ENCODE measurements at places on chromosomes 2 and 18.
A peak's percentile ranks its signal among the peaks of the same experiment; 100 is the strongest.

GRCh38 chr2:30612371-30612770 is 165.3 kb downstream of the LCLAT1 start:
- DNase-seq: no peak

DNA sequence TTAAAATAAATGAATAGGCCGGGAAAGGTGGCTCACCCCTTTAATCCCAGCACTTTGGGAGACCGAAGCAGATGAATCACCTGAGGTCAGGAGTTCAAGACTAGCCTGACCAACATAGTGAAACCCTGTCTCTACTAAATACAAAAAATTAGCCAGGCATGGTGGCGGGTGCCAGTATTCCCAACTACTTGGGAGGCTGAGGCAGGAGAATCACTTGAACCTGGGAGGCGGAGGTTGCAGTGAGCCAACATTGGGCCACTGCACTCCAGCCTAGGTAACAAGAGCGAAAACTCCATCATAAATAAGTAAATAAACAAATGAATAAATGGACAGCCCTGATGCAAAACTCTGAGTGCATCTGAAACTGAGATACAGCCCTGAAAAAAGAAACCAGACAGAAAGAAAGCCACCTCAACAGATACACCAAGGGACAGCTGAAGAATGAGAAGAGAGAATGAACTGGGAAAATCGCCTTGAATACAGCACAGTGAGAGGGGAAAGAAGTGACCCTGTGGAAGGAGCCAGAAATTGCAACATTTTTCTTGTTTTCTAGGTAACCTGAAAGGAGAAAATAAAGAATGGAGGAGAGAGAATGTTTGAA is 64.4 kb downstream of the TRABD2A start:
- no peak for DNase-seq

DNA sequence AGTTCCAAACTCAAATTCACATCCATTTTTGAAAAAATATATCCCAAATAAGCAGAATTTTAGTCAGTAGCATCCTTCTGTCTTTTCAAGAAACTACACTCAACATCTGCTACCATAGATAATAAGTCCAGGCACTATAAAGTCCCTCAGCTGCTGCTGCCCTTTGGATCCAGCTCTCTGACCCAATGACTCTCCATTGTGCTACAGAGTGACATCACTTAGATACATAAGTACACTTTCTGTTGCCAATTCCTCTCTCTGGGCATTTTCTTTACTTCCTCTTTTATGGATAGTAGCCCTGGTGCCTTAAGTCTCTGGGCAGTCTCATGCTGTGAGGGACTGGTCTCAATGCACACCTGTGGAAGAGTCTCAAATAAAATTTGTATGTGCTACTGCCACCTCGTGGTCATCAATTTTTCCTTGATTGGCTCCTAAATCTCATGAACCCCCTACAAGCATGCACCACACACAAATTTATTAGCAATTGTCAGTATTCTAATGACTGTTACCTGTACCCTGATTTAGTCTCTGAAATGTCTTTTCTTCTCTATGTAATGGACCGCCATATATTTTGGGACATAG is 219.2 kb downstream of the LRP1B start:
- DNase-seq: no peak

DNA sequence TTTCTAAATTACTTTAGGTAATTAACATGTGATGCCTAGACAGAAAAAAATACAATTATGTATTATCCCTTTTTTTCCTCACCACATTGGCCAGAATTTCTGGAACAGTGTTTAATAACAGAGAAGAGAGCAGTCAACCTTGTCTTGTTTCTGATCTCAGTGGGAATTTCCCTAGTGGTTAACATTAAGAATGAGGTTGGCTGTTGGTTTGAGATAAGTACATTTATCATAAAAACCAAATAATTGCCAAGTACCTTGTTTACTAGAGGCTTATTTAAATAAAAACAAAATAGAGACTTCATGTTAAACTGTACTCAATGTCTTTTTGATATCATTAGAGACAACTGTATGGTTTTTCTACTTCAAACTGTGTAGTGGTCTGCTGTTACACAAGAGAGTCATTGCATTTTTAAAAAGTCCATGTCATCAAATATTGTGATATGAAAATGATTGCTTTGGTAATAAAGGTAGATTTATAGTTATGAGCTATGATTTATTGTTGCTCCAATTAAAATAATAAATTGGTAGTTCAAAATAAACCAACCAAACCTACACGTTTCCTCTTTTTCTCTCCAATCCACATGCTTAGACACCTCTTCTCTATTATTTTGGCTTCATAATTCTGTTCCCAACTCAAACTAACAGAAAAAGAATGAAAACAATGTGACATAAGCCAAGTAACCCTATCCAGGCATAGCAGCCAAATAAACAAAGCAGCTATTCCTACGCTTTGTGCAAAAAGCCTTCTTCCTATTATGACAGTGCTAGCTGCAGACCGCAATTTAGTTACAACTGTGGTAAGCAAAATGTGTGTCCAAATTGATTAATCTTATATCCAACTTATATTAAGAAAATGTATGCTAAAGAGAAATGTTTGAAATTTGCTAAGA is 20.9 kb upstream of the TANK start:
- DNase-seq: no peak

DNA sequence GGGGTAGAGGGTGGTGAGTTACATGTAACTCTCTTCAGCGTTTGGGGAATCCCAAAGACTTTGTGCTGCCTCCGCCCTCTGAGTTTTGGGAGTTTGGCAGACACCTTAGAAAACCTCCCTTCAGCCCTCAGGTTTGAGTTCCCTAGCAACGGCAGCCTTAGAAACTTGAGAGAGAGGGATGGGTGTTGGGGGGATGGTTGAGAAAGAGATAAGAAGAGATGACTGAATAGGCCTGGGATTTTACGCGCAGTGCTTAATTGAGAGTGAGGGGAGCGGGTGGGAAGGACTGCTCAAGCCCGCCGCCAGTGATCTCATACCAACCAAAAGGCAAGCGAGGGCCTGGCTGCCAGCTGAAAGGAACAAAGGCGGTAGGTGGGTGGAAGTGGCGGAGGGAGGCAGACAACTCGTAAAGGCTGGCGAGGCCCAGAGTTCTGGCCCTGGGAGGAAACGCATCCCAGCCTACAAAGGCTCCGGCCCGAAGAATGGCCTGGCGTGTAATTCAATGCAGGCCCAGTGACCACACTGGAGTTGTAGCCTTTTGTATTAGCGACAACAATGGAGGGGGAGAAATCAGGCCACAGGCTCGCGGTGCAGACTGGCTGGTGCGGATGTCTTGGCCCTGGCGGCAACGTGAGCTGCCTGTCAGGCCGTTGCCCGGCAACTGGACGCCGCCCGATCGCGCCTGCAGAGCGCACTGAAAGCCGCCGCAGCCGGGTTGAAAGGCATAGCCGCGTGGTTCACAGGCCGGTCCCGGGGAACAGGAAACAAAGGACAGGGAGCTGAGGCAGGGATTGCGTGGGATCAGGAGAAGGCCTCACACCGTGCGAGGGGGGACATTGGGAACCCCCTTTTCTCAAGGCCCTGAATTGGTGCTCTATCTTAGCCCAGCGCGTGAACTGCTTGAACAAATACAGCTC is 39.9 kb upstream of the DARS1 start:
- DNase-seq: peak; percentile 60

DNA sequence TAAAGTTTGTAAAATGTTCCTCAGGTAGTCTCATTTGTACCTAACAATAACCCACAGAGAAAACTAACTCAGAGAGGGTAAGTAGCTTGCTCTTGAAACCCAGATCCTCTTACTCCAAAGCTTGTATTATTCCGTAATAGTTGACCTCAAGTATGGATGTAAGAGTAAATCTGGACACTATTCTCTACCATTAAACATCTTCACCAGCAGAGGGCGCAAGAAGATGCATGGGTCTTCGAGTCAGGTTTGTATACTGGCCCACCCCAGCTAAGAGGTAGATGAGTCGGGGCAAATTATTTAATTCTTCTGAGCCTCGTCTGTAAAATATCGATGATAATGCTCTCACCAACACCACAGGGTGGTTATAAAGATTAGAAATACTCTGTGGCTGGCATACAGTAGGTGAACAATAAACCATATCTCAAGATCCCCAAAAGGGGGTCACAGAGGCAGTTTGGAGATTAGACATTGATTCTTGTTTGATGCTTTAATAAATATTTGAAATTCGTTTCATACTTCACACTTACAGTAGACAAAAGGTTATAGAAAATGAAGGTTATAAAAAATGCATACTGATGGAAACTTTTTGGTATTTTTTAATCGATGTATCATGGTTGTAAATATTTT is 3.5 kb upstream of the CABLES1 start:
- DNase-seq: peak; percentile 70

GRCh38 chr18:30510882-30511281 is 531.7 kb downstream of the DSC3 start:
- DNase-seq: no peak

DNA sequence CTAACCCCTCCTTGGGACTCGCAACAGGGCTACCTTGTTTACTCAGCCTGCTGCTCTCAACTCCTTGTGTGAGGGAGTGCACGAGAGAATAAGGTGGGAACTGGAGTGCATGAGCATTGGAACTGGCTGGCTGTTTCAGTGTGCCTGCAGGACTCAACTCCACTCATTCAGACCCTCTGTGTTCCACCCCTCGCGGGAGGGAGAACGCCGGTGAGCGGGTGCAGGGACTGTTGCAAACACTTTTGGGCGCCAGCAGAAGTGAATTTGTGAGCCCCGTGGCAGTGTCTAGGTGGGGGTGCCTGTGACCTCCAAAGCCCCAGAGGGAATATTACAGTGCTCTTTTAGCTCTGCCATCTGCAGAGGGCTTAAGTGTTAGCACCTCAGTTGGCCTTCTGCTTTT is 1978.3 kb upstream of the PIK3C3 start:
- DNase-seq: no peak

DNA sequence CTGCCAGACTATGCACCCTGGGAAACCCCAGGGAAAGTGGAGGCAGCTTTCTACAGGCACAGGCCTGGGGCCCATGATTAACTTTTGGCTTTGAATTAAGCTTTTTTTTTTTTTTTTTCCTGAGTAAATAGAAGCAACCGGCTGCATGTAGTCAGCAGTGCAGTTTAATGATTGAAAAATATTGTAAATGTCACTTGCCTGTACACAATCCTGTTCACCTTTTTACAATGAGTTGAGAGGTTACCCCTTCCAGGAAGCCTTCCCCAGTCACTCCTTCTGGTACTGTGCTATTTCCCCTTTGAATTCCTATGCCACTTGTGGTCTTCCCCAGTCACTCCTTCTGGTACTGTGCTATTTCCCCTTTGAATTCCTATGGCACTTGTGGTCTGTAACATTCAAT is 475.6 kb downstream of the TDRD15 start:
- no peak for DNase-seq

- no peak for DNase-seq
These were observed 147.3 kb upstream of the DLX2 start for GRCh38 chr2:172249986-172250385.

DNA sequence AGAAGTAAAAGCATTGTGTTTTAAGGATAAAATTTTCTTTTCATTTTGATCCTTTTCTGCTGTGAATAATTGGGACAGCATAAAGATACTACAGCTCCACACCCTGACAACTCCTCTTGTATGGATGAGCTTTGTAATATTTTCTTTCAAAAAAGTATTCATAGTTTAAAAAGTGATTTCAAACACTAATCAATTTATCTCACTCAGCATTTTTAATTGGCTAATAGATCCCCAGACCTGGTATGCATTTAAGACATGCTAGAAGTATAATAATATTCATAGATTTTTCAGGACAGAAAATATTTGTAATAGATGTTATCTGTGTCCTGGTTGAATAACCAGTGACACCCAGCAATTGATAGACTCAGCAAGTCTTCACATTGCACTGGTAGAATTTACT is 510.7 kb downstream of the RIT2 start:
- no peak for DNase-seq

DNA sequence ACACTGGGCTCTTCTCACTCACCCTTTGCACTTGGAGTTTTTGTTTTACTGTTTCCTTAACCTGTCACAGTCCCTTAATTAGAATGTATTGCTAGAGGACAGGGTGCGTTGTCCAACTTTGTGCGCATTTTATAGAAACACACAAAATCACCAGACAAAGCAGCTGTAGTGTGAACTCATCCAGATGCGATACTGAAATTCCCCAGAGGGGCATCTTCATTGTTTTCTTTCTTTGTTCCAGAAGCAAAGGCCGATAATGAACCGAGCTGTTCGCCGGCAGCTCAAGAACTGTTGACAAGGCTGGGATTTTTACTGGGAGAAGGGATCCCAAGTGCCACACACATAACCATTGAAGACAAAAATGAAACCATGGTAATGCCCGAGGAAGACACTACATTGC is 137.6 kb downstream of the WDSUB1 start:
- no peak for DNase-seq

DNA sequence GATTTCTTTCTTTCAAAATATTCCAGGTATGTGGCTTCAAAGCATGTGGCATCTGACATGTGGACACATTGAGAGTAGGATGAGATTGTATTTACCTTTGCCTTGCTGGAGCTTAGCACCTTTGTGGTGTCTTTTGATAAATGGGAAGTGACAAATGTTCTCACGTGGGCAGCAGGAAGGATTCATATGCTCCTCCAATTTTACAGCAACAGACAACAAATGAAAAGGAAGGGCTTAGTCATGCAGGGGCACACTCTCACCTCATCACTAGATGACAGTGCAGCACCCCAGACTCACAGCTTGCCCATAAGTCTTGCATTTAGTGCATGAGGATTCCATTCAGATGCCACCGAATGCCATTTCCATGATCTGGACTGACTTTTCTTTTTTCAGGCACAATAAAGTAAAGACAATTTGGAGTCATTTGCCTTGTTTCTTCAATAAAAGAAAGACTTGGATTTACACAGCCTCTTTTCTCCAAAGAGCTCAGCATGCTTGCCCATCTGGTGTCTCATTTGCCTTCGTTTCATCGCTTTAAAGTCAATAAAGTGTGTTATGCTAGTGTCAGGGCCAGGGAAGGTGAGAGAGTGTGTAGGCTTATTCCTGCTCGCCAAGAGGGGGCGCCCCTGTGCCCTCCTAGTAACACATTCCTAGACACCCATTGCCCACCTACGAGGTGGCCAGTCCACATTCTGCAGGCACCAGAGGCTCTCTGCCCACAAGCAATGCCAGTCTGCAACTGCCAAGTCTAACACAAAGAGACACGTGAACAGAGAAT is 39.6 kb upstream of the DAPL1 start:
- no peak for DNase-seq

DNA sequence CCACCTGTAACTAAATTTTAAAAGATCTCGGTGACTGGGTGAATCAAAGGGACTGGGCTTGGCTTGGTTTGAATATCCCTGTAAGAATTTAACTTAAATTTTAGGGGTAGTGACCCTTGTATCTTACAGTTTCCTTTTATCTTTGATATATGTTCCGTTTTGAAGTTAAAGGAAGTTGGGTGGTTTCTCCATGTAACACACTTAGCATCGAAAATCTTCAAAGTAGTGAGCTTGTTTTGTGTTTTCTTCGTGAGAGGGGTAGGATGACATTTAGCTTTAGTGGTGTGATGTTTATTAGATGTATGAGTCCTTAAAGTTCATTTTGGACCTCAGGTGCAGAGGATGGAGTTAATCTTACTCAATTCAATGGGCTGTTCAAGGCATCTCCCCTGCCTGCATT is 1.6 kb downstream of the WDR7 start:
- DNase-seq: no peak

Data from activated naive CD4-positive, alpha-beta T cell treated with anti-CD3 and anti-CD28 coated beads, Interleukin-2, amount 10 ng/mL, durations not matched to agents 7 days and 5 days (primary cell).